Natural killer cell treated with Interleukin-12 subunit alpha and Interleukin-12 subunit beta and Interleukin-15 and Interleukin-18, amount 100 ng/mL, for 72 hours (primary cell): ENCODE measurements at places on chromosomes 1 and 21. TPM values are rescaled to one million over a fixed set of nuclear protein-coding genes. Genes with fewer than 3 reads are reported as not detected.

DNA sequence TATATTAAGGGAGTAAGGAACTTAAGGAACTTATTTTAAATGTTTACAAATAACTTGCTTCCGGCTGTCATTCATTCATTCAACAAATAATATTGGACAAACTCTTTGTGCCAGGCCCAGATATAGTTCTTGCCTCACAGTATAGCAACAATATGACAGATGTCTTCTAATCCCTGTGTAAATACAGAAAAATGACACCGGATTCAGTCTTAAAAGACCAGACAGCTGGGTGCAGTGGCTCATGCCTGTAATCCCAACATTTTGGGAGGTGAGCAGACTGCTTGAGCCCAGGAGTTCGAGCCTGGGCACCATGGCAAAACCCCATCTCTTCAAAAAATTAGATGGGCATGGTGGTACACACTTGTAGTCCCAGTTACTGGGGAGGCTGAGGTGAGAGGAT, 23.7 kb downstream of the EIF2B3 start:
- no peak overlapping the region for H3K27ac ChIP-seq
- no peak for DNase-seq
- no peaks in the 10 kb centered on the region for H3K36me3 ChIP-seq
- no peaks in the 10 kb centered on the region for H3K27me3 ChIP-seq

DNA sequence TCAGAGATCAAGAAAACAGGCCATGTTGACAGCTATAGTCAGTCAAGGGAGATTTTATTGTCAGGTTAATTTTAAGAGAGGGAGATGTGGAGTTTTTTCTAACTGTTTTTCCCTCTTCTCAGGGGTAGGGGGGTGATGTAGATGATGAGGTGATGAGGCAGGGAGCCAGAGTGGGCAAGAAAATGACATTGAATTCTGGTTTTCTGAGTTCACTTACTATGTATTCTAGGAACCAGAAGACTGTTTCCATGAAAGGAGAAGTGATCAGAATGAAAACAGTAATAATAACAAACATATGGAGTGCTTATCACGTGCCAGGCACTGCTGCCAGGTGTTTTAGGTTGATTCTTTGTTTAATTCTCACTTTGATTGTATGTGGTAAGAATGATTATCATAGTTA, 40.2 kb downstream of the CASQ2 start:
- H3K27me3 ChIP-seq, result peaks cover 22% of the 10 kb centered on the region
- H3K4me1 ChIP-seq, result no peaks in the 10 kb centered on the region
- H3K4me3 ChIP-seq, result no peak overlapping the region
- H3K36me3 ChIP-seq, result no peaks in the 10 kb centered on the region
- H3K27ac ChIP-seq, result no peak overlapping the region

- DNase-seq, result no peak
- no peak overlapping the region for H3K4me3 ChIP-seq
- no peaks in the 10 kb centered on the region for H3K4me1 ChIP-seq
- H3K27ac ChIP-seq, result no peak overlapping the region
Observed at GRCh38 chr1:244356376-244356775, 95.3 kb downstream of the ADSS2 start.

DNA sequence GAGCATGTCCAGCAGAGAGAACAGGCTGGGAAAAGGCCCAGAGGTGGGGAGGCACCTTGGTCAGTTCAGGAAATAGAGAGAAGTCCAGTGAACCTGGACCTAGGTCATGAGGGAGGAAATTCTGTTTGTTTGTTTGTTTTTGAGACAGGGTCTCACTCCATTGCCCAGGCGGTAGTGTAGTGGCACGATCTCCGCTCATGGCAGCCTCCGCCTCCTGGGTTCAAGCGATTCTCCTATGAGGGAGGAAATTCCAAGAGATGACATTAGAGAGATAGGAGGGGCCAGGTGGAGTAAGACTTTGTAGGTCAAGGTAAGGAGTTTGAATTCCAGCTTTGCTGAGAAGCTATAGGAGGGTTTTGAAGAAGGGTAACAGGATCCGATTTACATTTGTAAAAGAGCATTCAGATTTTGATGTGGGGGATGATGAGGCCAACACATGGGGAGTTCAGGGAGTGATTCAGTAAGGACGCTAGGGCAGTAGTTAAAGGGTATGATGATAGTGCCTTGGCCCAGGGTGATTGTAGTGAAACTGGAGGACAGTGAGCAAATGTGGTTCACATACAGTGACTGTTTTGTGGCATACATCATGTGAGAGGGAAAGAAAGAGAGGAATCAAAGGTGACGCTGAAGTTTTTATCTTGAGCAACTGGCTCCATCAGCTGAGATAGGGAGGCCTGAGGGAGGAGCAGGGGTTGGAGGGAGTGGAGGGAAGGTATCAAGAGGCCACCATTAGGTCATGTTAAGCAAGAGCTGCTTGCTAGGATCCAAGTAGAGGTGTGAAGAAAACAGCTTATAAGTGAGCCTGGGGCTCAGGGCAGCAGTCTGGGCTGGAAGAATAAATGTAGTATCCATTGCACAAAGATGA, 8.3 kb upstream of the TRABD2B start:
- H3K27me3 ChIP-seq, result peaks cover 9% of the 10 kb centered on the region
- H3K36me3 ChIP-seq, result no peaks in the 10 kb centered on the region
- H3K27ac ChIP-seq, result no peak overlapping the region
- no peaks in the 10 kb centered on the region for H3K4me1 ChIP-seq
- DNase-seq, result no peak

DNA sequence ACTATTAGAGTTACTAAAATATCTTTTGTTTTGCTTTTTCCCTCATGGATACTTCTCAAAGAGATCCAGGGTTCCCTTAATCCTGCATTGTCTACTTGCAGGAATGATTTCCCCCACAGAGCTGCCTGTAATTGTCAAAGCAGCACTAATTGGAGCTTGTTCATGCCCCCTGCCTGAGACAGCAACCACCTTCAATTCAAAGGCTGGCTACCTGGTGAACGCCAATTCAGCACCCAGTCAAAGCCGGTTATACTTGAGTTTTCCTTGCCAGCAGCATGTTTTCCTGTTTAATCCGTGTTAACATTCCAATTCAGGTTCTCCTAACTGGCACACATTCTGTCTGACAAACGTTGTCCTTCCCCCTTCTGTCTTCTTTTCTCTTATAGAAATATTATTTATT, 382.9 kb downstream of the NTNG1 start:
- H3K36me3 ChIP-seq, result no peaks in the 10 kb centered on the region
- H3K27ac ChIP-seq, result no peak overlapping the region
- no peak for DNase-seq
- H3K4me3 ChIP-seq, result no peak overlapping the region
- H3K4me1 ChIP-seq, result peaks cover 8% of the 10 kb centered on the region
- H3K27me3 ChIP-seq, result peaks cover 25% of the 10 kb centered on the region

GRCh38 chr1:203937678-203938330, 76.4 kb downstream of the SNRPE start:
- no peak for DNase-seq
- no peak overlapping the region for H3K4me3 ChIP-seq

DNA sequence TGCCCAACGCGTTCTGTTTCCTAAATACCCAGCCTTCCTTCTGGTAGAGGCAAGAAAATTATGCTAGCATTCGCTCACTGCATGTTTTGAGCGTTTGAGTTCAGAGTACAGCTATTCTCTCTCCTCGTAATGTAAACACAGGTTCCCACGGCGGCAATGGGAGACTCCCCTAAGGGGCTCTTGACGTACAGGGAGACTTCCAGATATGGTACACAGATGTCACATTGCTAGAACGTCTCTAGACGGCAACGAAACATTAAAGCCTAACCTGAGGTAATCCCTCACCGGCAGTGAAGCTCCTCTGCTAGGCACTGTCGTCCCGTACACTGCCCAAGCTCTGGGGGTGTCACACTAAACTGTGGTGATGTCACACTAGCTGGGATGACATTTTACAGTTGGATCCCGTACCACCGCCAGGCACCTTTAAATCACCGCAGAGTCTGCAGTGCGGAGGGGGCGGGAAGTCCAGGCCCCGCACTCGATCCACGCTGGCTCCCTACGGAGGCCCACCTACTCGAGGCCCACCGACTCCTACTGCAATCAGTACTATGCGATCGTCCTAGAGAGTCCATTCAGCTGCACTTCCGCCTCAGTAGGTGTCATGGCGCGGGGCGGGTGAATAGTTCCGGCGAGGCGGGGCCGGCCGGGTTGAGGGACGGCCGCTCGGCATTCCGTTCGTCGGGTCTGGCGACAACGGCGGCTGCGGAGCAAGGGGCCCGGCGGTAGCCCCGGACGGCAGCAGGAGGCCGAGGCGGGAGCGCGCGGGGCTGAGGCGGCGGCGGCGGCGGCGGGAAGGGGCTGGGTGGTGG, at the start of gene HIPK1:
Gene HIPK1 (plus strand): TSS at position 384 of the 809 bp plus-strand sequence.
- peak within 1 kb of the TSS; percentile 82 for H3K27ac ChIP-seq
- no peaks in the 10 kb centered on the region for H3K27me3 ChIP-seq
- DNase-seq, result peak; percentile 94
- H3K36me3 ChIP-seq, result peaks cover 14% of the 10 kb centered on the region

Gene XCL1
- total RNA-seq, result 4.1 TPM

Gene ACKR1
- total RNA-seq, result not detected

Gene LYST
- total RNA-seq, result 91.2 TPM

Gene CCDC185
- total RNA-seq, result not detected

Gene FAM167B
- not detected for total RNA-seq
